ENCODE measurements at places on chromosomes 3 and 15.

DNA sequence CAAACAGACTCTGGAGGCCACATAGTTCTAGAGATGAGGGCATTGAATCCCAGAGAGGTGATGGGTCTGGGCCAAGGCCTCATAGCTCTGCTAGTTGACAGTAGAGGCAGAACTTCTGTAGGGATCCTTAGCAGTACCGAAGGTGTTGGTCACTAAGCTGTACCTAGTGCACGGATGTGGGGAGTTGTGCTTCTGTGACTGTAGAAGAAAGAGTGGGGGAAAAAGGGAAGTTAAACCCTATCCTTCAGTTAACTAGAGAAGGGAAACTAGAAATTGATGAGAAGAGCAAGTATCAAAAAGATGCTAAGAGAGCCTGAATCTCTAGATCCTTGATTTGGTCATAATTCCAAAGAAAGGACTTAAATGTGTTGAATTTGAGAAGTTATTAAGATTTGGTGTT, 186.7 kb downstream of the NFKBIZ start:
- DNase-seq: no peak

DNA sequence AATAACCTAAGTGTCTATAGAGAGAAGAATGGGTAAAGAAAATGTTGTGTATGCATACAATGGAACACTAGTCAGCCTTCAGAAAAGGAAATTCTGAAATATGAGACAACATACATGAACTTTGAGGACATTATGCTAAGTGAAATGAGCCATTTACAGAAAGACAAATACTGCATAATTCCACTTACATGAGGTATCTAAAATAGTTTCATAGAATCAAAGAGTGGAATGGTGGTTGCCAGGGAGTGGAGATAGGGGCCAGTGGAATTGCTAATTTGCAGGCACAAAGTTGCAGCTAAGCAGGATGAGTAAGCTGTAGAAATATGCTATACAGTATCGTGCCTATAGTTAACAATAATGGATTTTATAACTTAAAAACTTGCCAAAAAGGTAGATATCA, 779.6 kb upstream of the ARPP21 start:
- no peak for DNase-seq

- peak; percentile 28 for DNase-seq
These were observed 43.4 kb downstream of the HLTF start for GRCh38 chr3:149042789-149043386.

GRCh38 chr3:43872901-43873300, 182.2 kb downstream of the ABHD5 start:
- DNase-seq: peak; percentile 34

DNA sequence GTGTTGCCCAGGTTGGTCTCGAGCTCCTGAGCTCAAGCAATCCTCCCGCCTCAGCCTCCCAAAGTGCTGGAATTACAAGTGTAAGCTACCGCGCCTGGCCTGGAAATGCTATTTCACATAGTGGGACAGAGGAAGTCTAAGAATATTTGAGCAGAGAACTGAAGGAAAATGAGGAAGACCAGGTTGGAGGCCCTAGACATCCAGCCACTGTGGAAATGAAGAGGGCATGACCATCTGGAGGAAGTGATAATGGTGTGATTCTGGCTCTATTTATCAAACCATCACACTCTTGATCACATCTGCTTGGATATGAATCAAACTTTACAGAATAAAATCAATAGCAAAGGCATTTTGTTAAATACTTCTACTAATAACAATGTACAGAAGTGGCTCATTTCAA, 65.9 kb upstream of the ARHGEF3 start:
- no peak for DNase-seq

DNA sequence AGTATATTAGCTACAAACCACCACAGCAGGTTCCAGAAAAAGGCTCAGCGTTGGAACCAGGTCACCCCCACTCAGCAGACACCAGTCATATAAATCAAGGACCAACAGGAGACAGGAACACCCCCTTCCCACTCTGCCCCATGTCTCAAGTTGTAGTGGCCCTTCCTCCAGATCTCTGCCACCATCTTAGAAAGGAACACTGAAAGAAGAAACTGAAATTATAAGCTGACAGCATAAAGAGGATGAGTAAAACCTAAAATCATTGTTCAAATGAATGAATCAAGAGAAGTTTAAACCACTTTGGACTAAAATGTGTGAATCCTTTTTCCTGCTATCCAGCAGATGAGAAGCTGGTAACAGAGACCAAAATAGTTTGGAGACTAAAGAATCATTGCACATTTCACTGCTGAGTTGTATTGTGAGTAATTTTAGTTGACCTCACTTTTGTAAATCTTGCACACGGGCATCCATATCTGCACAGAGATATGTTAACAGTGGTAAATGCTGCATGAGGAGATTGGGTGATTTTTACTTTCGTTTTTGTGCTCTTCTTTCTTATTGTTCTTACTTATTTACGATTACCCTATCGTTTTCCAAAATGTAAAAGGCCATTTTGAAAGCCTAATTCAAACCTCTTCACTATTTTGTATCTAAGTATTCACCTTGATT, 19.8 kb downstream of the CCR3 start:
- DNase-seq: no peak

DNA sequence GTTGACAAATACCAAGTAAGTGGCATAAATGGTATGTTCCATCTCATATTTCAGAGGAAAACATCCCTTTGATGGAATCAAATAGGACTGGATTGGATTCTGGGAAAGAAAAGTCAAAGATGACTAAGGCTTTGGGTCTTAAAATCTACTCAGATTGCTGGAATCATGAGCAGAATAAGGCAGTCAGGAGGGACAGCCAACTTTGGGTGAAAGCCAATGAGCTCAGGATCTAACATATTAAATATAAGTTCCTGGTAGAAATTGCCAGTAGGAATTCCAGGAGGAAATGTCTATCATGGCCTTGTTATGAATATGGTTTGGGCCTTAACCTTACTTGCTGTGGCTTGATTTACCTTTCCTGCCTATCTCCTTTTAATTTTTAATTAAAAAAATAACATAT, 55.3 kb downstream of the ISL2 start:
- DNase-seq: no peak

GRCh38 chr15:57540736-57541135, 51.0 kb upstream of the MYZAP start:
- DNase-seq: no peak

Data from A172 (cell line).